ENCODE measurements at places on chromosomes 5 and 9.

DNA sequence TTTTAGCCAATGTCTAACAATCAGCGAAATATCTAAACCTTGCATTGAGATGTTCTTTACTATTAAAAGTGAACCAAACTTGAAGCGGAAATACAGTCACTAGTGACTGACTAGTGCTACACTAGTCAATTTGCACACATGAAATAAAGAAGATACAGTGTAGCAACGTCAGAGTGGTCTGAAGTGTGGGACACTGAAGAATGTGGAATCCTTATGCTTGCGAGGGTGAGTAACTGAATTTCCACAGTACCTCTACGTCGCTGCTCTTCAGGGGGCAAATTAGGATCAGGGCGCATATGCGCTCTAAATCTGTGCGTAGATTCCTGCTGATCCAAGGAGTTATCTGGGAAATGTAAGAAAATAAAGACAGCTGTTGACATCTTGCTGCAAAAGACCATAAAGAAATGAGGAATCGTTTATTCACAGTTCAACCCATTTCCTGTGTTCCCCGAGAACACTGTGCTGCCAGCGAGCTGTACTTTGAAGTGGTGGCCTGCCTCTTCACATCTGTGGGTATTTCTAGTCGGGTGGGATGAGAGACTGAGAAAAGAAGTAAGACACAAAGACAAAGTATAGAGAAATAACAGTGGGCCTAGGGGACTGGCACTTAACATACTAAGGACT lies 39.8 kb upstream of the FLT4 start:
- no peak for DNase-seq

GRCh38 chr9:2620919-2621721 lies 467 bp upstream of the VLDLR start:
- peak; percentile 67 for DNase-seq

GRCh38 chr5:109981979-109982378 lies 292.3 kb downstream of the MAN2A1 start:
- no peak for DNase-seq

DNA sequence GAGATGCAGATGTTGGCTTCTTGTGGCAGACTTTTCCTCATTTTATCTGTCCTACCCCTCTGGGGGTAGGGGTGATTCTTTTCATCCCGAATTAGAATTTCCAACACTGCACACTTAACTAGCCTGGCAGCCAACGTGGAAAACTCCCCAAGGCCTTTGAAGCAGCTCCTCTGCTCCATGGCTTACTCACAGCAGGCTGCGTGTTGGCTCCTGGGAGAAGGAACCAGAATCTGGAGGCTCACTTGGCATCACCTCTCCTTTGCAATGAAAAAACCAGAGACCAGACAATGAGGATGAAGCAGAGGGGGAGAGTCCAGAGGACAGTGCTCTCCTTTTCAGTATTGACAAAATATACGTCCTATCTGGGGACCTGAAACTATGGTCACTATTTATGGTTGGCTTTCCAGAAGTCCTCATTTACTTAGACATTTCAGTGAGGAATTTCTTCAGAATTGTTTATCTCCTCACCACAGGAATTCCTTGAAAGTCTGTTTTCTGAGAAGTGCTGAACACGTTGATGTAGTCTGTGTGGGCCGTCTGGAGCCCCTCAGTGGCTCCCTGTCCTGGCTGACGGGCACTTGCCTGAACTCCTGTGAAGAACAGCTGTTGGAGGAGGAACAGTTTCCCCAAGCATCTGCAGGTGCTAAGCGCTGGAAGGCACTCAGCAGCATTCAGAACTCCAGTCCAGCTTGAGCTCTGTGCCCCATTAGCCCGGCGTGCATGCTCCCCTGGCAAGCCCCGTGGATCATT lies 231.3 kb downstream of the RFK start:
- no peak for DNase-seq

GRCh38 chr5:111194925-111195324 lies 29.3 kb upstream of the CAMK4 start:
- no peak for DNase-seq

GRCh38 chr5:134600600-134600999 lies 32.0 kb downstream of the SAR1B start:
- DNase-seq = peak; percentile 73

GRCh38 chr5:160271396-160271795 lies 41.0 kb downstream of the CCNJL start:
- DNase-seq = no peak

- DNase-seq = no peak
Observed at GRCh38 chr5:141478321-141478945, 2.7 kb downstream of the PCDHGC3 start.

- DNase-seq = no peak
Observed at GRCh38 chr5:61599370-61600122, 267.5 kb downstream of the ZSWIM6 start.

GRCh38 chr9:135242406-135242805 lies 154.9 kb downstream of the OLFM1 start:
- no peak for DNase-seq

GRCh38 chr9:38053697-38054461 lies 15.1 kb downstream of the SHB start:
- no peak for DNase-seq

GRCh38 chr9:113221800-113222481 lies 597 bp downstream of the SLC31A1 start:
- DNase-seq = no peak

- no peak for DNase-seq
Observed at GRCh38 chr5:2430606-2431005, 320.9 kb downstream of the IRX2 start.

DNA sequence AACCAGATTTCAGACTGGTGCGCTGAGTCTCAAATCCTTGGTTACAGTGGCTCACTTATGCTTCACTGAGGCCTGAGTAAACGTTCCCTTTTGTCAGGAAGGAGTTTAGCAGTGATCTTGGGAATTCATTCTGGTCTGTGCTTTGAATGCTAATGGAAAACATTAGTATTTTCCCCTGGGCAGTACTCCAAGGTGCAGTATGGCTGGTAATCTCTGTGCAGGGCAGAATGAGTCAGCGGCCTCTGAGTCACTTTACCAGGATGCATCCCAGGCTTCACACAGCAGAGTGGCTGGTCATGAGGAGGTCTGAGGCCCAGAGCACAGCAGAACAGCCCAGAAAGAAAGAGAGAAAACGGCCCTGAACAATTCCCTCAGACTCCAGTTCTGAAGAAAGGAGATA lies 54.0 kb downstream of the PCA3 start:
- peak; percentile 95 for DNase-seq

- no peak for DNase-seq
Observed at GRCh38 chr9:31839273-31839672, 545.2 kb upstream of the ACO1 start.

- DNase-seq = no peak
Observed at GRCh38 chr5:22053195-22053594, 799.9 kb downstream of the CDH12 start.

- no peak for DNase-seq
Observed at GRCh38 chr5:178074266-178074952, 38.9 kb upstream of the N4BP3 start.

DNA sequence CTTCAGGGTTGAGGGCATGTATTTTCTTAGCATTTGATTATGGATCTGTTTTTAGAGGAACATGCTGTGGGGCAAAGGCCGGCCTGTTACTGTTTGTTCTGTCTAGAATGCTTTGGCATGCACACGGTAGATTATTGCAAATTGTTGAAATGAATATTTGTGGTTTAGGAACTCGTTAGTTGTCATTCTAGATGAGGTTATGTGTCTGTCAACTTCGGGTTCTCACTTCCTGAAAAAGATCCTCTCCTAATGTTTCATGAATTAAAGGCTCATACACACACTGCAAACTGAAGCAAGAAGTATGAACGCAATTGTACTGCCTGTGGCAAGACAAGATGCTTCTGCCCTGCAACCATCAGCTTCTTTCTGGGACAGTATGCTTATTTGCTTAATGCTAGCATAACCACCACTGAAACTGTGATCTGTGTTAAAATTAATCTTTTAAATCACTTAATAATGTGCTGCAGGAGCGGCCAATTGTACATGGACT lies 99.6 kb downstream of the BASP1 start:
- DNase-seq = no peak

Measured in kidney glomerular epithelial cell (primary cell).